Dermis microvascular lymphatic vessel endothelial cell (primary cell): ENCODE measurements at places on chromosomes 6 and 20. TPM values are rescaled to one million over a fixed set of nuclear protein-coding genes. Genes with fewer than 3 reads are reported as not detected.
A peak's percentile ranks its signal among the peaks of the same experiment; 100 is the strongest.

DNA sequence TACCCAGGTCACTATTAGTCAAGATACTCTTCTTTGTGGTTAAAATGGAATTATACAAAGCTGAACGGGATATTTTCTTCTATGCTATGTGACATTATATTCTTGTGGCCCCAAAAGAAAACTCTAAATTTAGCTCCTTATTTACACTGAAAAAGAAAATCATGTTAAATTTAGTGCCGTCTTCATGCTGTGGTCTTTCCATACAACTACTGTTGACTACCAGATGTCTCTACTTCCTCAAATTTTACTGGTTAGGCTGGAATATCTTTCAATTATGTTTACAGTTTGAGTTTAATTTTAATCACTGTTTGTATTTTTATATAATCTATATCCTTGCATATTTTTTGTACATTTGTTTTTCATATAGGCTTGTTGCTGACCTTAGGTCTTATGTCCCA, 95.6 kb upstream of the FOXO3 start:
- DNase-seq, result no peak

CTAGE9 gene
- not detected in 2 replicates for total RNA-seq

ZSCAN26 gene
- total RNA-seq, result 6.4 and 9.0 TPM in 2 replicates

FRK gene
- under 0.01 and 0.13 TPM in 2 replicates for total RNA-seq

DNA sequence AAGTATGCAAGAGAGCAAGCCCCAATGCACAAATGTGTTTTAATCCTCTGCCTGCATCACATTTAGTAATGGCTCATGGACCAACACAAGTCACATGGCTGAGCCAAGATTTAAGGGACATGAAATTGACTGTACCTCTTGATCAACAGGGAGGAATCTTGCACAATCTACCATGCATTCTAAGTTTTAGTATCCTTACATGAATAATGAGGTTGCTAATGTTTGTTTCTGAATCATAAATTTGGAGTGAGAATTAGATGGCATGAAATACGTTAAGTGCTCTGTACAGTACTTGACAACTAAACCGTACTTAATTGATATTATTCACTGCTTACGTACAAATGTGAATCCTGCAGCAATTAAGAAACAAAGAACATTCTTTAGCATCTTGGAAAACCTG, 553.8 kb upstream of the JAG1 start:
- no peak for DNase-seq

DNA sequence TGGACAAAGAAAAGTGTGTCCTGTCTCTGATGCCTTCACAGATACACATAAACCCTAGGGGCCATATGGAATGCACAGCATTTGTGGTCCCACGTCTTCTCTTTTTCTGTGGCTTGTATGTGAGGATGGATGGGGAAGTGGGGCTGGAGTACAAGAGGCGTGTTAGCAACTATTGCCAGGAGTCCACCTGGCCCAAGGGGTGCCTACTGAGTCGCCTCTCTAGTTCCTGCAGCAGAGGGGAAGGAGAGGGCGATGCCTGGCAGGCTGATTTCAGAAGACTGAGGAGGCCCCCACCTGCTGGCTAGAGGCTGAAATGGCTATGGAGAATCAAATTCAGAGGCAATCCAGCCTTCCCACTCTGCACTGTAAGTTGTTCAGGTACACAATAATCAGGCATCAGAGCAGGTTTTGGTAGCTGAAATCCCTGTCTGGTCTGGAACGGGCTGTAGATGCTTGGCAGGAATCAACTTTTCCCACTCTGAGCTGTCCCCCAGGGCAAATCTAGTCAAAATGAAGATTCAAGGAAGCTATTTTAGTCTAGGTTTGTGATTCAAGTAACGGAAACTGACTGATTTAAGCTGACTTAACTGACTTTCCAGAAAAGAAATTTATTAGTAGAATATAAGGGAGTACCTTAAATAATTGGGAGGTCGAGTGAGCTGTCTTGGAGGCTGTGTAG, 14.9 kb upstream of the PPARD start:
- DNase-seq, result peak; percentile 32

DNA sequence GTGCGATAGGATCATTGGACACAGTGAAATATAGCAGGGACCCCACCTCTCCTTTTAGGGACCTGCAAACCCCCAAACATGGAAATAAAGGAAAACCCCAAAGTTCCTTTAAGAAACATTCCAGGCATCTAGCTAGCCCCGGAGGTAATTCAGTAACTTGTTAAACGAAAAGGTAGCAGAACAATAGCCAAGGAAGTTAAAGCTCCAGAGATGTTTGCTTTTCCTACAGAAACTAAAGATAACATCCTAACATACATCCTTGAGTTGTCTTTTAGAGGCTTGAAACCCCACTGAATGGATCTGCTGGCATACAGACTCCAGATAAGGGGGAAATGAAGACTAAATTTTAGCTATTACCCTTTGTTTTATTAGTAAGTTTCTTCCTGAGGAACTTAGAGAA, 51.0 kb downstream of the FAM184A start:
- no peak for DNase-seq

RBPJL gene
- total RNA-seq, result not detected in 2 replicates

DLK2 gene
- 0.39 and 0.76 TPM in 2 replicates for total RNA-seq

PNLDC1 gene
- not detected in 2 replicates for total RNA-seq

IPCEF1 gene
- total RNA-seq, result 2.1 and 3.2 TPM in 2 replicates

BANF2 gene
- total RNA-seq, result not detected in 2 replicates

GRCh38 chr20:18176318-18176785, 38.7 kb downstream of the KAT14 start:
- DNase-seq, result no peak

DNA sequence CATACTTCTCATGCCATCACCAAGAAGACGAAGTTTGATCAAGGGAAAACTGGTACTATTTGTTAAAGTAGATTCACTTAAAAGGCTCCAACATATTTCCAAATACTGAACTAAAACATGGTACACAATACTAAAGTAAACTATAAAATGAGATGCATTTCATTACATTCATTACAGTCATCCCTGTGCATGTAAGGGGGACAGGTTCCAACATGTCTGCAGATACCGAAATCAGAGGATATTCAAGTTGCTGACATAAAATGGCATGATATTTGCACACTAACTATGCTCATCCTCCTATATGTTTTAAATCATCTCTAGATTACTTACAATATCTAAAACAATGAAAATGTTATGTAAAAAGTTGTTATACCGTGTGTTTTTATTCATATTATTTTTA, 893.9 kb upstream of the MANEA start:
- DNase-seq, result no peak

DNA sequence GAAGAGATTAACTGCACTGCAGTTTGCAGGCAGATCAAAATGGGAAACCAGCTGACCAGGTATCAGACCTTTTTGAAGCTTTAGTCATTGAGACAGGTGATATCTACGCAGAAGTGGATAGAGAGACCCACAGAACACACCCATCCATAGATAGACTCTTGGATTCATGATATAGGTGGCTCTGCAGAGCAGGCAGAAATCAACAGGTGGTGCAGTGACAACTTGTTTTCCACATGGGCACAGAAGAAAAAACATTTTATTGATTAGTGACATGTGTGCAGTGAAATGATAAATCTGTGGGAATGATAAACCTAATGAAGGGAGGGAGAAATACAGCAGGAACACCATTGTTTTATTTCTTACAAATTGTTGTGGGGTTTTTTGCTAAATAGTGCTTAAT, 45.2 kb downstream of the NUDT3 start:
- no peak for DNase-seq

- no peak for DNase-seq
These were observed 421.2 kb upstream of the HTR1E start for GRCh38 chr6:86516087-86516486.

- DNase-seq, result peak; percentile 71
These were observed 53.8 kb downstream of the PCNA start for GRCh38 chr20:5065879-5066383.

SLC52A3 gene
- total RNA-seq, result under 0.01 TPM in 1 of 2 replicates, not detected in the other

- peak; percentile 76 for DNase-seq
These were observed 118.2 kb upstream of the GJE1 start for GRCh38 chr6:142014515-142014914.

WFDC2 gene
- total RNA-seq, result not detected in 2 replicates

DNA sequence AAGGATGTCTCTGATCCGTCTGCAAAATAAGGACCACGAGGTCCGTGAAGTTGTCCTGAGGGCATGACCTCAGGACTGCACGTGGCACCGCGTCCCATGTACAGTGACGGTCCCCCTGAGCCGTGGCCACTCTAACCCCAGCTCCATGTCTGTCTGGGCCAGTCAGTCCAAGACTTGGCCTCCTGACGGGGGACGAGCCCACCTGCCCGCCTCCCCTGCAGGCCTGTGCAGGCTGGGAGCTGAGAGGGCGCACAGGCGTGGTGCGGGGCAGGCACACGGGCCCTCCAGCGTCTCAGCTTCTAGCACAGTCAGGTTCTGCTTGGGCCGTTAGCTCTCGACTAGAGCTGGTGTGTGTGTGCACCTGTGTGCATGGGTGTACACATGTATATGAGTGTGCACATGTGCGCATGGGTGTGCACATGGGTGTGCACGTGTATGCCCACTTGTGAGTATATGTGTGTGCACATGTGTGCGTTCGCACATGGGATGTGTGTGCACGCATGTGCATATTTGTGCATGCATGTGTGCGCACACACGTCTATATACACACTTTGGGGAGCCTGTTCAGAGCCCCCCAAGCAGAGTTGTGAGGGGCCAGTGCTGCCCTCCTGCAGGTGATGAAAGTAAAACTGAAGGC, 307.0 kb downstream of the TAF4 start:
- no peak for DNase-seq

NFYA gene
- total RNA-seq, result 12.6 and 20.7 TPM in 2 replicates

SRSF6 gene
- 33.5 and 42.7 TPM in 2 replicates for total RNA-seq

DNA sequence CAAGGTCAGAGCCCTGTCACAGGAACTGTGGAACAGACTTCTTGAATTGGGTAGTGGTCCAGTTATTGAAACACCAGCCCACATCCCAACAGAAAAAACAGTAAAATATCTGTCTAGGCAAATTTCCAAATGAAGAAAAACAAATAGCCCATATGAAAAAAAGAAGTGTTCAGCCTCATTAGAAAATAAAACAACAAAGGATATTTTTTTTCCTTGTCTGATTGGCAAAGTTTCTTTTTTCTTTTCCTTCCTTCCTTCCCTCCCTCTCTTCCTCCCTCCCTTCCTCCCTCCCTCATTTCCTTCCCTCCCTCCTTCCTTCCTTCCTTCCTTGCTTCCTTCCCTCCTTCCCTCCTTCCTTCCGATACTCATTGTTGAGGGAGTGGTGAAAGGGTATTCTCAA, 20.6 kb upstream of the RIMS4 start:
- DNase-seq, result no peak

- no peak for DNase-seq
These were observed 40.3 kb downstream of the MAP3K4 start for GRCh38 chr6:161031721-161032495.

DNA sequence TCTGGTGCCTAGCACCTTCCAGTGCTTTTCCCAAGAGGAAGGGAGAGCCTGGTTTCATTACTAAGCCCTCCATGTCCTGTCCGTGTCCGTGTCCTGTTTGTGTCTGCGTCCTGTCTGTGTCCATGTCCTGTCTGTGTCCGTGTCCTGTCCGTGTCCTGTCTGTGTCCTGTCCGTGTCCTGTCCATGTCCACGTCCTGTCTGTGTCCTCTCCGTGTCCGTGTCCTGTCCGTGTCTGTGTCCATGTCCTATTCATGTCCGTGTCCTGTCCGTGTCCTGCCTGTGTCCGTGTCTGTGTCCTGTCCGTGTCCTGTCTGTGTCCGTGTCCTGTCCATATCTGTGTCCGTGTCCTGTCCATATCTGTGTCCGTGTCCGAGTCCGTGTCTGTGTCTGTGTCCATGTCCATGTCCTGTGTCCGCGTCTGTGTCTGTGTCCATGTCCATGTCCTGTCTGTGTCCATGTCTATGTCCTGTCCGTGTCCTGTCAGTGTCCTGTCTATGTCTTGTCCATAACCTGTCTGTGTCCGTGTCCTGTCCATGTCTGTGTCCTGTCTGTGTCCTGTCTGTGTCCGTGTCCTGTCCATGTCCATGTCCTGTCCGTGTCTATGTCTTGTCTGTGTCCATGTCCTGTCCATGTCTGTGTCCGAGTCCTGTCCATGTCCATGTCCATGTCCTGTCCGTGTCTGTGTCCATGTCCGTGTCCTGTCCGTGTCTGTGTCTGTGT, 54.4 kb upstream of the BHLHE23 start:
- no peak for DNase-seq

UFL1 gene
- total RNA-seq, result 17.1 and 18.7 TPM in 2 replicates

DNA sequence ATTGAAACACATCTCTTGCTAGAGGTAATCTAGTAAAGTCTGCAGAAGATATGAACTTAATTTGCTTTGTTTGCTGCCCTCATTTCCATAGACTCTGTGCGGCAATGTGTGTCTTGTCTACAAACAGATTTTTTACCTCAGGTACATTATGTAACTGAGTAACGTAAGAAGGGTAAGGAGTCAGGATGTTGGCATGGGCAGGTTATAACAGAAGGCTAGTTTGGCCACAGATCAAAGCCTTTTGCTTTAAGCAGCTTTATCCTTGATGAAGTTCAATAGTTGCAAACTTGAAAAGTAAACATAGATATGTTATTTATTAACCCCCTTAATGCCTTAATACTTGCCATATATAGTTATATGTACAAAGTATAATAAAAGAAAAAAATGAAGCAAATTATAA, 391.6 kb upstream of the FKBP1C start:
- no peak for DNase-seq

DNA sequence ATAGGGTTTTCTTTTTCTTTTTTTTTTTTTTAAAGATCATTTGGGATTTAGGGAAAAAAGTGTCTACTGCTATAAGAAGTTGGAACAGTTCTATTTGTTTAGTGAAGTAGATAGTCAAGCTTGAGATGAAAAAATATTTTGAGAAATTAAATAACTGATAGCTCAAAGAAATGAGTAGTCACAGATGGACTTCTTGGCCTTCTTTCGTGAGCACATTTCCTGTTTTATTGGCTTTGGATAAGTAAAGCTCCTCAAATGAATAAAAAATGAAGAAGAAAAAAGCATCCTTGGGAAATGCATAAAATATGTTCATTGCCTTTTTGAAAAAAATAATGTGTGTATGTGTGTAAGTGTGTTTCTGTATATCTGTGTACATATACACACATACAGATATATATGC, 515.9 kb downstream of the GRIK2 start:
- no peak for DNase-seq

GRCh38 chr6:132817554-132818403, 3.4 kb downstream of the RPS12 start:
- no peak for DNase-seq

DNA sequence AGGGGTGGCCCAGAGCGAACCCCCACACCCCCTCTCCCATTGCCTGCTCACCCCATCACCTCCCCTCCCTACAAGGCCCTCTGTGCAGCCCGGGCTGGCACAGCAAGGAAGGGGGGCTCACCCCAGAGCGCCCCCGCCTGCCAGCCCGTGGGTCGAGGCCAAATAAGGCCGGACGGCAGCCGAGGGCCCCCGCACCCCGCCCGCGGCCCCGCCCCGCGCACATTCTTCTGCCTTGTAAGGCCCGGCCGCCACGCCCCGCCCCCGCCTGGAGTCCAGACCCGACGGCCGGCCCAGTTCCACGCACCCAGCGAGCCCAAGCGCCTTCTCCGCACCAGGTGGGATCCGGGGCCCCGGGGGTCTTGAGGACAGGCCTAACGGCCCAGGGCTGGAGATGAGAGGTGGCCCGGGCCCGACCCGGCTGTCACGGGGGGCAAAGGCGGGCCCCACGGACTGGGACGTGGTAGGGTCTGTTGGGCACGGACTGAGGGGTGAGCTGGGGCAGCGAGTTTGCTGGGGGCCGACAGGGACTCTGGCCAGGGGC, at the start of gene MYL9:
MYL9 (plus strand) TSS at position 293 of the 541 bp plus-strand sequence. CDS start 3,366 bp downstream, outside the sequence.
- no peak for DNase-seq

SFTA2 gene
- total RNA-seq, result not detected in 2 replicates

GRCh38 chr20:50308513-50309279, 118.1 kb downstream of the CEBPB start:
- peak; percentile 81 for DNase-seq

- no peak for DNase-seq
These were observed 126.5 kb downstream of the UTRN start for GRCh38 chr6:144411531-144412165.

GRCh38 chr20:36544134-36545018, 3.1 kb downstream of the MYL9 start:
- no peak for DNase-seq
